RPMI7951 (cell line): ENCODE measurements at places on chromosomes 3 and 15. TPM values are rescaled to one million over a fixed set of nuclear protein-coding genes. Genes with fewer than 3 reads are reported as not detected.

The ACTRT3 gene
- total RNA-seq = 1.3 and 1.6 TPM in 2 replicates

The RPUSD2 gene
- total RNA-seq = 12.2 and 13.2 TPM in 2 replicates

The CSTA gene
- 0.72 and 0.78 TPM in 2 replicates for total RNA-seq

GRCh38 chr3:168885028-168885427, 778.5 kb downstream of the MECOM start:
- DNase-seq = no peak
